ENCODE measurements at places on chromosomes 4 and X.

DNA sequence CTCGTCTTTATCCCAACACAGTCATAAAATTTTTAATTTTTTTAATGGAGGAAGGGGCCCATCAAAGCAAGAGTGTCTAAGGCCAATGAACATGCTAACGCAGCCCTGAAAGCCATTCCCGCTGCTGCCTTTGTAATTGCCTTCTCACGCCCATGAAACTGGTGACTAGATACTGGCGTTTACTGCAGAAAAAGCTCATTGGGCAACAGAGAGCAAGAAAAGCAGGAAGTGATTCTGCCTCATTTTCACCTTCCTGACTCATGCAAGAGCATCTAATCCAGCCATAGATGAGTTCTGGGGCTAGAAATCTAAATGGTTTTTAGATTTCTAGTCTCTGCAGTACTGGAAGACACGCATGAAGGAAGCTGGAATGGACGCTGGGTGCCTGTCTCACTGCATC, 72.5 kb downstream of the ANXA3 start:
- DNase-seq = peak; percentile 77

- DNase-seq = peak; percentile 66
These were observed 102.0 kb downstream of the RTL5 start for GRCh38 chrX:72029483-72030411.

GRCh38 chr4:36133658-36134057, 110.7 kb downstream of the ARAP2 start:
- no peak for DNase-seq

- no peak for DNase-seq
These were observed 59.3 kb downstream of the TKTL2 start for GRCh38 chr4:163414275-163414674.

GRCh38 chr4:8439914-8440491, 520 bp downstream of the ACOX3 start:
- no peak for DNase-seq

DNA sequence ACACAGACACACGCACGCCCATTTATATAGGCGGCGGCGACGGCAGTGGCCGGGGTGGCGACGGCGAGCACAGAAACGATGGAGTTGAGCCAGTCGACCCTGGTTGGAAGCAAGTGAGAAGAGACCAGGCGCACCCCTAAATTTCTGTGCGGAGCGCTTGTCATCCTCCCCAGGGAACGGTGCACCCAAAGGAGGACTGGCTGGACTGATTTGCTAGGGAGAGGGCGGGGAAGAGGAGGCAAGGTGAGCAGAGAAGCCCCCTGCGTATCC, 302 bp downstream of the NHS start:
- no peak for DNase-seq

GRCh38 chr4:114577386-114577785, 21.2 kb upstream of the UGT8 start:
- DNase-seq = no peak

DNA sequence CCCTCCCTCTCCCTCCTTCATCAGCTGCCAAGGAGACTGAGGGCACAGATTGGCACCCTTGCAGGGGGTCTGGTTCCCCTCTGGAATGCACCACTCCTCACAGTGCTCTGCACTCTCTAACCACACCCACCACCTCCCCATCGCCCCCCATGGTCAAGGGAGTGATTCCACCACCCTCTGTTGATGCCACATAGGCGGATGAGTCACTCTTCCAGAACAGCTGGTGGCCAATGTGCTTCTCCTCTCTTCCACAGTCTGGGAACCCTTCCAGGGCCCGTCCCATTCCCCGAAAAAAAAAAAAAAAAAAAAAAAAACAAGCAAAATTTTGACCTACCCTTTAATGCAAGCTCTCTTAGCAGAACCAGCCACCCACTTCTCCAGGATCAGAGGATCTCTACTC, 341.3 kb upstream of the KLF3 start:
- peak; percentile 35 for DNase-seq

DNA sequence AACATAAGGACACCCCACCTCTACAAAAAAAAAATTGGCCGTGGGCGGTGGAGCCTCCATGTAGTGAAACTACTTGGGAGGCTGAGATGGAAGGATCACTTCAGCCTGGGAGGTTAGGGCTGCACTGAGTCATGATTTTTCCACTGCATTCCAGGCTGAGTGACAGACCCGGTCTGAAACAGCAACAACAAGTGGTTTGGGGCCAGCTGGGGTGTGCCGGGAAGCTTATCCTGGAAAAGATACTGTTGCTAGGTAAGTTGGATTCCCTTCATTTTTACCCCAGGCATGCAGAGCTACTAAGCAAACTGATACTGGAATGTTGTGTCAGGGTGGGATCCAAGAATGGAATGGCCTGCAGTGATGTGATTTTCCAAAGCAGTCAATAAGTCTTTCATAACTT, 57.0 kb downstream of the XAGE2 start:
- no peak for DNase-seq

- DNase-seq = no peak
These were observed 68.1 kb downstream of the DRD5 start for GRCh38 chr4:9849538-9849920.

- no peak for DNase-seq
These were observed 47.0 kb upstream of the NKAP start for GRCh38 chrX:119990556-119991004.

DNA sequence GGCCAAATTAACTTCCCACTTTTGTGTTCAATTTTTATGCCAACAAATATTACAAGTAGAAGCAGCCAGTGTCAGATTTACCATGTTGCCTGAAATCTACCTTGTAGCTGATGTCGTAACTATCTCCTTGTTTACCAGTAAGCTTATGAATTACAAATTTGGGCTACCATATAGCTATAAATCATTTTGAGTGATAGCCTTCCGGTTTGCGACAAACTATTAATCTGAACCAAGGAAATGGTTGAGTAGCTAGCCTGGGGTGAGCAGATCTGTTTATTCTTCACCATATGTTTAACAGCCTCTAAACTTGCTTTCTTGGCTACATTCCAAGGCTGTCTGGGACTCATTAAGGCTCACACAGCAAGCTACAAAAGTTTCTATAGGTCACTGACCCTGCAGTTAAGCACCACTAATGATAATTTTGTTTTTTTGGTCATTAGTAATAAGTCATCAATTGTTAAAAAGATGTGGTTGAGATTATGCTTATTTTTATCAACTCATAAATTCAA, 218.7 kb upstream of the SPOCK3 start:
- no peak for DNase-seq

DNA sequence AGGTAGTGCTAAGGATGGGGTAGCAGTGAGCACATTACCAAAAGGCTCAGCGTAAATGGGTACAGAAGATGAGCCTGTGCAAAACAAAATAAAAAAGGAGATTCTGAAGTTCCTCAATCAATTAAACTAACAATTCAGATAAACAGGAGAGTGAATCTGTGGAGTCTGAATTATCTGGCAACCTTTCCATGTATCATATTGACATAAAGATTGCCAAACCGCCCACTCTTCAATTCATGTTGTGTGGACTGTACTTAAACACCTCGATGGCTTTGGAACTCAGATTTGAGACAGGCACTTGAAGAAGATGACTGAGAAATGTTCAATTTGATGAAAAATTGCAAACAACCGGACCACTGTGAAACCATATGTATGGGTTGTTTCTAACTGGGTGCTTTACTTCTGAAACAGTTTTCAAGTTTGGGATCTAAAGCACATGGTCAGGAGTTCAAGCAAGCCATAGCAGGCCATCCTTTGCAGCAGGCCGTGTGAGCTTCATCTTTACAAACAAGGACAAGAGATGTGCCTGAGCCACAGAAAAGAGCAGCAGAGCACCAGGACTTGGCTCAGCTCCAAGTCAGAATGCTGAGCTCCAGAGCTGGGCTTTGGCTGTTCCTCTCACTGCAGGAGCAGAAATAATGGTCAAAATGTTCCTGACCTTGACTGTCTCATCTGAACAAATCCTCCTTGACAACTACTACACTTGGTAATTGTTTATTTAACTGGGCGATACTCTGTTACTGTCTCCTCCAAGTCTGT, 108.1 kb downstream of the MGST2 start:
- no peak for DNase-seq

- peak; percentile 67 for DNase-seq
These were observed 136.2 kb downstream of the PPP3CA start for GRCh38 chr4:101211146-101211553.

DNA sequence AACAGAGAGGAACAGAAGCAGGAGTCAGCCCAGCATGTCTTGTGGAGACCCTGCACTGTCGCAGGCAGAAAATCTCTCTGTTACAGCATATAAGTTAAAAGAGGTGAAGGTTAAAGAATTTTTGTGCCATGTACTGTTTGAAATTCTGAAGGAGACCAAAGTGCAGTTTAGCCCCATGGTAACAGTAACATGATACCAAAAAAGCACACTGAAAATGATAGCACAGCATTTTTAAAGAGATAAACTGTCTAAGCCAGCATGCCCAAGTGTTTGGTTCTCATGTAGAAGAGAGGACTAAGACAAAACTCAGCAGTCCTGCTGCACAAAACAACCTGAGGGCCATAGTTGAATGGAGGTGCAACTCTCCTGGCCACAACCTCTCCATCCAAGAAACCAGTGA, 41.9 kb upstream of the PARM1 start:
- no peak for DNase-seq

DNA sequence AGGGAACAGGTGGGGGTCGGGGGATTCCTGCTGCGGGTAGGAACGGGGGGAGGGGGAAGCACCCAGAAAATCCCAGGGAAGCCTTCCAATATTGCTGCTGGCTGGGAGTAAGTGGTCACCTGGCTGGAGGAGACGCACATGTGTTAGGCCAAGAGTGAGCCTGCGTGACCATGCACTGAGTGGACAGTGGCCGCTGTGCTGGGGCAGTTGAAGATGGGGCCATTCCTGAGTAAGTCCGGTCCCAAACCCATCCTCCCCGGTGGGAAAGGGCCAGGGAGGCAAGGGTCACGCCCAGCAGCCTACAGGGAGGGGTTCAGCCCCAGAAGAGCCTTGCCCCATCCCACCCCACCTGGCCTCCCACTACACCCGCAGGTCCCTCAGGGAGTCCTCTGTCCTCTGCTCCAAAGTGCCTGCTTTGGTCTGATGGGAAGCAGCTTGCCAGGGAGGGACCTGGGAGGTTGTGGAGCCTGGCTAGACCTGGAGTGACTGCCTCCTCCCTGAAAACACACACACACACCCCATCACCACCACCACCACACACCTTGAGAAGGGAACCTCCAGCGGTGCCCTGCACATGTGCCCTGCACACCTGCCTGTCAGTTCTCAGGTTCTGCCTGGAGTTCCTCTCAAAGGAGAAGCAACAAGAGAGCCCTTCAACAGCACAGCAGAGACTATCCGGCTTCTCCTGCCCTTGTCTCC, 6.1 kb downstream of the L1CAM start:
- DNase-seq = no peak

DNA sequence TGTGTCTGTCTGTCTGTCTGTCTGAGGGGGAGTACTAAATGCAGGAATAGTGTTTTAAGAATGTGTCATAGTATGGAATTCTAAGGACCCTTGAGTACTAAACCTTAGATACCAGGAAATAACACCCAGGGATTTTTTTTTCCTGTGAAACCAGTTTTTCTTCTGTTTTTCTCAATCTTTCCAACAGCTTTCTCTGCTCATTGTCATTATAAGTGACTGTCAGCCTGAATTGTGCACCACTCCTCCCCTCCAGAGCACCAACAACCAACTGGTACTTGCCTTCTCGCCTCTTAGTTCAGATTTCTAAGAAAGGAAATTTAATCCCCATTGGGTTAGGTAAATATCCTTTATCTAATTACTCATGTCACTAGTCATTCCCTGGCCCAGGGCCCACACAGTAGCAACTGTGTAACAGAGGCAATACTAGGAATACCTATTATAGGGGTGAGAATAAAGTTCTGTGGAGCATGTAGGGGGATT, 320.6 kb downstream of the ADGRL3 start:
- no peak for DNase-seq

GRCh38 chr4:32003548-32003947, 1283.4 kb downstream of the PCDH7 start:
- no peak for DNase-seq

DNA sequence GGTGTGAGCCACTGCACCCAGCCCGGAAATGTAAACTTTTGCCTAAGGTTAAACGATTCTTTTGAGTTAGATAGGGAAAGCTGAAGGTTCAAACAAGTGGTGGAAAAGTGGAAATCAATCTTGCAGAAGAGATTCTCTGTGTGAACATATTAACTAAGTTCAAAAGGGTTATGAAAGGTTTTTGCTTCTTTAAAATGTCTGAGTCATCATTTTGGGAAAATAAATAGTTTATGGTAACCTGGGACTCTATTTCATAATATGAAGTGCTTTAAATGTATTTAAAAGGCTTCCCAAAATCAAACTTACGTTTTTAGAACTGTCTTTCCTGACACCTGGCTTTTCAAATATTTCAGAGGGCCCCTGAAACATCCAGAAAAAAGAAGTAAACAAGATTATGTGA, 73.6 kb upstream of the MID1IP1 start:
- DNase-seq = no peak

GRCh38 chr4:183765251-183765911, 106.3 kb downstream of the TRAPPC11 start:
- DNase-seq = no peak

DNA sequence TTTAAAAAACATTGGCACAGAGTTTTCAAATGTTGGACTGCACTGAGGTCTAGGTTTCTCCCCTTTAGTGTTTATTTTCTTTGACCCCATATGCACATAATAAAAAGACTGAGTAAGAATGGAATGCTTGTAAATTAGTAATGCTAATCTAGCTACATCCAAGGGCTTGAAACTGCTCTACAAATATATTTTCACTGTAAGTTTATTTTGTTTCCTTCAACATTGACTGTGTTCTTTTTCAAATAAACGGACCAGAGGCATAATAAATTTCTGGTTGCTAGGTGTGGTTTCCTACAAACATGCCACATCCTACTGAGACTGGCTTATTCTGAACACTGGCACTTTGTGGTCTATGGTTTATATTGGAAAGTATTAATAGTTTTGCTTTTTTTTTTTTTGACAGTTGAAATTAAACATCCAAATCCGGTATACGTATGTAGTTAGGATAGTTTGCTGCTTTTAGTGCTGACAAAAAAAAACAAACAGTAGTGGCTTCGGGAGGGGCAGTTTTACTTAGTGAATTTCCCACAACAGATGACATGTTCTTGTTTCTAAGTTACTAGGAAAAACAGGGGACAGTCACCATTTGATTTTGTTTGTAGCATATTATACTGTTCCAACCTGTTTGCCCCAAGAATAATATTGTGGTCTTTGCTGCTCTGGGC, 13.2 kb downstream of the CA5B start:
- peak; percentile 80 for DNase-seq

- no peak for DNase-seq
These were observed 81.3 kb upstream of the LIMCH1 start for GRCh38 chr4:41456559-41457101.

DNA sequence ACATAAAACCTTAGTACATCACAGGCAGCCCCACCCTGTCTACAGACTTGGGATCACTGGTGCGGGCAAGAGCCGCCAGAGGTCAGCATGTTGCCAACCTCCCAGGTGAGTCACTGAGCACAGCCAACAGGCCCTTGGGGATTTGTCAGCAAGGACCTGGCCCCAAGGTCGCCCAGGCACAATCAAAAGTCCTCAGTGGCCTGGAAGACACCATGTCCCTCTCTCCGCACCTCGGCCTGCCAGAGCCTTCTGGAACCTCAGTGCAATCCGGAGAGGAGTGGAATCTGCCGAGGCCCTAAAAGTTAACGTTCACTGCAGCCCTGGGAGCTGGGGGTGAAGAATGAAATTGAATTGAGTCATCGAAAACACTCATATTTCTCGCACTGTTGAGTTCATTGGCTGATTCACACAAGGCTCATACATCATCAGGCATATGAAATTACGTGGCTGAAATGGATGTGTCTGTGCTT, 74.3 kb downstream of the WFS1 start:
- peak; percentile 89 for DNase-seq
